ENCODE measurements at places on chromosomes 12 and 14. TPM values are rescaled to one million over a fixed set of nuclear protein-coding genes. Genes with fewer than 3 reads are reported as not detected.

The KLHL33 gene
- 0.42 TPM for total RNA-seq

The KCNH5 gene
- not detected for total RNA-seq

The RNASE2 gene
- total RNA-seq = not detected

The KRT72 gene
- not detected for total RNA-seq

GRCh38 chr12:11761869-11762567 lies 112.5 kb downstream of the ETV6 start:
- no peak for DNase-seq

GRCh38 chr14:104795781-104796686 lies 486 bp upstream of the AKT1 start:
- peak; percentile 58 for DNase-seq

- DNase-seq = no peak
These were observed 40.0 kb downstream of the SMUG1 start for GRCh38 chr12:54148560-54149429.

- no peak for DNase-seq
These were observed 340.6 kb downstream of the BTG1 start for GRCh38 chr12:91805031-91805430.

- peak; percentile 71 for DNase-seq
These were observed 10.8 kb downstream of the SUOX start for GRCh38 chr12:56007564-56008559.

DNA sequence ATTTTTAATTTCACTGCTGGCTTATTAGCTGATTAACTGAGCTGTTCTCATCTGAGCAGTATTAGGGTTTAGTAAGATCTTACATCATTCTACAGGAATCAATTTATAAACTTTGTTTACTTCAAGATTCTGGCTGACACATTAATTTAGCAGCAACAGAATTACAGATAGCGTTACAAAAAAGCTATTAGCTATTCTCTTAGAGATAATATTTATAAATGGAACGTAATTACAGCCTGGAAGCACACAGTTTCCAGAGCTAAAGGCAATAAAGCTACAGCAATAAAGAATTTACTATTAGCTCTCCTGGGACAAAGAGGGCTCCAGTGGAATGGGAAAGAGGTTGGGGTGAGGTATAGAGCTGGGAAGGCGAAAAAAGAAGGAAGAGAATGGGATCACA lies 34.7 kb downstream of the PDE6H start:
- no peak for DNase-seq

GRCh38 chr12:30692470-30692869 lies 3.2 kb downstream of the IPO8 start:
- no peak for DNase-seq

DNA sequence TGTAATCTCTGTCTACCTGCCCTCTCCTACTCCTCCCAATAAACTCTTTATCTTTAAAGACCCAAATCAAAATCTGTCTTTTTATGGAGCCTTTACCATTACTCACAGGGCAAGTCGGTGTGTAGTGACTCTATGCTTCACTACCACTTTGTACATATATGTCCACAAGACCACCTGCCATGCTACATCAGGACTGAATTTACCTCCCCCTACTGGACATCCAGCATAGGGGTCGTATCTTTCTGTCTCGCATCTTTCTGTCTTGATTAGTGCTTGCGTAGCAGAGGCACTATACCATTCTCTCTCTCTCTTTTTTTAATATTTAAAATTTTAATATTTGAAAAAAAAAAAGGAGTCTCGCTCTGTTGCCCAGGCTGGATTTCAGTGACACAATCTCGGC lies 587.5 kb downstream of the SOX5 start:
- no peak for DNase-seq

GRCh38 chr14:61588419-61588901 lies 106.9 kb upstream of the HIF1A start:
- DNase-seq = no peak

GRCh38 chr12:113500782-113501311 lies 29.2 kb upstream of the LHX5 start:
- no peak for DNase-seq

DNA sequence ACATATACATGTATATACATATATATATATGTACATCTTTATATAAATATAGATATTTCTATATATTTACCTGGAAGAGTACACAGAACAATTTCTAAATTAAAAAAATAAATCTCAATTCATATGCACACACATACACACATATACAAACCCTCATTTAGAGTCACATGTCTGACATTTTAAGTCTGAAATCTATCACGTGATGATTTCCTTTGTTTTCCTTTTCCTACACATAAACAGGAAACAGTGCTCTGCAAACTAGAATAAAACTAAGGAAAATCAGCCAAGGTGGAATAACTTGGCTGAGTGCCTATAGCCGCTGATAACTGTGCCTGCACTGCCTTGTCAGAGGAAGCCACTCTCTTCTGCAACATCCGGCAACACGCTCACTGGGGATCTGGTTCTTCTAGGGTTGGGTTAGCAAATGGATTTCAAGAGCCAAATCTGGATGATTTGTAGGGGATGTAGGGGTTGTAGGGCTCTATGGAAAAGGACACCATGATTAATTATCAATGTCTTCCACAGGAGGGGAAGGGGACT lies 480.7 kb downstream of the TMEM132D start:
- DNase-seq = no peak

DNA sequence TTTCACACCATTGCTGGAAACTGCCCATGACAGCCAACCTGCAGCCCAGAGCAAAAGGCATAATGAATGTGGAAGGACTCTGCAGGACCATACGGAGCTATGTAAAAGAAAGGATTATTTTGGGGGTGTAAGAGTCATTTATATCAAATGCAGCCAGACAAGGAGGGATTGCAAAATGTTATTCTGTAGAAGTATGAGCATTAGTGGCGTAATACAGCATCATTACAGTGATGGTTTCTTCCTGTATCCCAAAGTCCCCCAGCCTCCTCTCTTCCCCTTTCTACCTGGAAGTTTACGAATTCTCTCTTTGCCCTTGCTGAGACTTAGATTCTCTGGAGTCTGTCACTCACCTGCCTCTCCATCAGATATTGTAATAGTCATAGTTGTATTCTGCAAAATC lies 89.9 kb downstream of the BORCS5 start:
- DNase-seq = no peak
